ENCODE measurements at places on chromosomes 6 and 20. TPM values are rescaled to one million over a fixed set of nuclear protein-coding genes. Genes with fewer than 3 reads are reported as not detected.

DNA sequence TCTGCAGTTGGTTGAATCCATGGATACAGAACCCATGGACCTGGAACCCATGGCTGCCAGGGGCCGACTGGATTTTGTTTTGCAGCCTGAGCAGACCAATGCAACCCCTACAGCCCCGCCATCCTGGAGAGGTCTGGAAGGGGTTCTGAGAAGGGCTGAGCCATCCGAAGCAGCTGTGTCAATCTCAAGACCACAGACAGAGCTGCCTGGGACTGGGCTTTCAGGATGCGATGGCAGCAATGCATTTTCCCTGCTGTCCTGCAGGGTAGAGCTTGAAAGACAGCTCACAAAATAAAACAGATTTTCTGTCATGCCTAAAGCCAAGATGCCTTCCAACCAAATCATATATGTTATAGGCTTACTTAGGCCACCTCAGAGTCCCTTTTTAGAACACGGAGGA is 125.8 kb upstream of the NXT1 start:
- peaks cover 4% of the 10 kb centered on the region for H3K27me3 ChIP-seq
- no peak overlapping the region for H3K4me3 ChIP-seq
- no peak for DNase-seq
- no peak overlapping the region for H3K27ac ChIP-seq
- no peaks in the 10 kb centered on the region for H3K4me1 ChIP-seq

DNA sequence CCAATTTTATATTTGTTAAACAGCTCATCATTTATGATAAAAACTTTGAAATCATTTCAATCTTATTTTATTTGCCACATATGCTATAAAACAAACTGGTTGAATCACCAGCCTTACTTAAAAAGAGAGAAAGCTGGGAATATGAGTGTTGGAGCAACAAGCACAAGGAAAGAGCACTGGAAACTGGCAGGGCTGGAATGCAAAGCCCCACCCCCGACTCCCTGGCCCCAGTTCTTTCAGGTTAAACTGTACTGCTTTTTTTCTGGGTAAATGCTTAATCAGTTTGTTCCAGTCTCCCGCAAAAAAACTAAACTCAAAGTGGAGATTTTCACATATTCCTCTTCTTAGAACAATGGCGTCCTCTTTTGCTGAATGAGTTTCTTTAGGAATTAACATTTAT is 433.8 kb upstream of the NOX3 start:
- no peak overlapping the region for H3K27ac ChIP-seq
- no peak for DNase-seq
- no peaks in the 10 kb centered on the region for H3K36me3 ChIP-seq
- H3K27me3 ChIP-seq, result no peaks in the 10 kb centered on the region

DNA sequence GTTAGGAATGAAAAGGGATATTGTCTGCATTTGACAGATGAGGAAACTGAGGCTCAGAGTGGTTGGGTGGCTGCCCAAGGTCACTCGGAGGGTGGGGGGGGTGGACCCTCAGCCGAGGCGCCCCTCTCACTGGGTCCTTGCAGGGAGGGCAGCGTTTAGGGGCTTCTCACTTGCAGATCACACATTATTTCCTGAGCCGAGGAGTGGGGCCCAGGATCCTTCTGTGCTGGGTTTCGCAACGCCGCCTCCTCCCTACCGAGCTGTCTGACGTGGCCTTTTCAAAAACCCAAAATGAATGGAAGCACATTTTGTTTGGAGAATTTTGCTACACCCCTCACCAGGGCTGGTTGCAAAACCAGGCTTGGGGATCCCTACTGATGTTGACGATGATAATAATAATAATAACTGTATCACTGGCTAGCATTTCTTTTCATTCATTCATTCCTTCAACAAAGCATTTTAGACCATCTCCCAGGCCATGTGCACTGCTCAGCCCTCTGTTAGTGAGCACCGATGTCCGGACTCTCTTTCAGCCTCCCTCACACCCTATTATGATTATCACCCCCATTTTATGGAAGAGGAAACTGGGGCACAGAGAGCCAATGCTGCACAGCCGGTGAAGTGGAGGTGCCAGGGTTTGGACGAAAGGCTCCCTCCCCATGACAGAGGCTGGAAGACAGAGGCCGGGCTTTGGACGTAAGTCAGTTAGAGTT is 5.2 kb downstream of the DLGAP4 start:
- DNase-seq, result no peak
- no peaks in the 10 kb centered on the region for H3K36me3 ChIP-seq
- H3K4me1 ChIP-seq, result peaks cover 6% of the 10 kb centered on the region
- peaks cover 39% of the 10 kb centered on the region for H3K27me3 ChIP-seq

DNA sequence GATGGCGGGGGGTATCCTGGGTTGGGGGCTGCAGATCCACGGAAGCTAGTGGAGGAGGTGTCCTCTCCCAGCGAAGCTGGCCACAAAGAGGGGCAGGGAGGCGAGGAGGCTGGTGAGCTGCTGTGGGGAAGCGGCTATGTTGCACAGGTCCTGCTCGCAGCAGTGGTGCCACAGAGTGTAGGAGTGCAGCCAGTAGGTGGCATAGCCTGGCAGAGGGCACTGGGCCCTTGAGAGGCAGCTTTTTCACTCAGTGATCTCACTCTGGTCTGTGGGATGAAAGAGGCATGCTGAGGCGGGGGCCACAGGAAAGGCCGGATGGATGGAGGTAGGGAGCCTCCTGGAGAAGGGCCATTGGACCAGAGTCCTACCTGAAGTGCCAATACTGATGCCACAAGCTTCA is 2.9 kb upstream of the LY6G6D start:
- no peak for DNase-seq
- H3K27me3 ChIP-seq, result no peaks in the 10 kb centered on the region
- no peak overlapping the region for H3K27ac ChIP-seq
- peaks cover 12% of the 10 kb centered on the region for H3K4me1 ChIP-seq
- H3K36me3 ChIP-seq, result no peaks in the 10 kb centered on the region

GRCh38 chr6:15768999-15769398 is 106.2 kb upstream of the DTNBP1 start:
- H3K4me1 ChIP-seq, result peaks cover 4% of the 10 kb centered on the region
- H3K4me3 ChIP-seq, result no peak overlapping the region
- no peak overlapping the region for H3K27ac ChIP-seq

Gene BCAS1
- 1.3 TPM for total RNA-seq

GRCh38 chr20:50356962-50357782 is 153.0 kb upstream of the PTPN1 start:
- H3K36me3 ChIP-seq, result no peaks in the 10 kb centered on the region
- peaks cover 12% of the 10 kb centered on the region for H3K27me3 ChIP-seq
- DNase-seq, result no peak
- no peaks in the 10 kb centered on the region for H3K4me1 ChIP-seq

All from activated B cell treated with CpG ODN at 0.5 μM for 24 hours (primary cell).